ENCODE measurements at places on chromosomes 5 and 9.

DNA sequence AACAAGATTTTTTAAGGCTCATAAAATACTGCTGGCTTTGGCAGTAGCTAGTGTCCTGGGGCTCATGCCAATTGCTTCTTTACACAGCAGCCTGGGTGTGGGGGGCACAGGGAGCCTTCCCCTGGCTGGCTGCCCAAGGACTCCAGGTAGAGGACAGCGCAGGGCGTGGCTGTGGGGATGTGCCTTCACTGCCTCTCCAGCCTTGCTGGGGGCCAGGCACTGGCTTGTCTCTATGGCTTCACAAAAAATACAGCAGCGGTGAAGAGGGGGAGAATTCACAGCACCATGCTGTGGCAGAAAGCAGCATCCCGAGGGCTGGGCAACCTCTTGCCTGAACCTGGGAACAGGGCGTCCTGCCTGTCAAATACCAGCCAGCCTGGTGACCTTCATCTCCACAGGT is 57.4 kb downstream of the DAP start:
- DNase-seq: no peak

GRCh38 chr5:56964173-56964572 is 12.2 kb upstream of the MIER3 start:
- no peak for DNase-seq

GRCh38 chr9:38008168-38009034 is 60.6 kb downstream of the SHB start:
- no peak for DNase-seq

- DNase-seq: no peak
Measured at GRCh38 chr5:95866435-95867040, 44.0 kb upstream of the GLRX start.

DNA sequence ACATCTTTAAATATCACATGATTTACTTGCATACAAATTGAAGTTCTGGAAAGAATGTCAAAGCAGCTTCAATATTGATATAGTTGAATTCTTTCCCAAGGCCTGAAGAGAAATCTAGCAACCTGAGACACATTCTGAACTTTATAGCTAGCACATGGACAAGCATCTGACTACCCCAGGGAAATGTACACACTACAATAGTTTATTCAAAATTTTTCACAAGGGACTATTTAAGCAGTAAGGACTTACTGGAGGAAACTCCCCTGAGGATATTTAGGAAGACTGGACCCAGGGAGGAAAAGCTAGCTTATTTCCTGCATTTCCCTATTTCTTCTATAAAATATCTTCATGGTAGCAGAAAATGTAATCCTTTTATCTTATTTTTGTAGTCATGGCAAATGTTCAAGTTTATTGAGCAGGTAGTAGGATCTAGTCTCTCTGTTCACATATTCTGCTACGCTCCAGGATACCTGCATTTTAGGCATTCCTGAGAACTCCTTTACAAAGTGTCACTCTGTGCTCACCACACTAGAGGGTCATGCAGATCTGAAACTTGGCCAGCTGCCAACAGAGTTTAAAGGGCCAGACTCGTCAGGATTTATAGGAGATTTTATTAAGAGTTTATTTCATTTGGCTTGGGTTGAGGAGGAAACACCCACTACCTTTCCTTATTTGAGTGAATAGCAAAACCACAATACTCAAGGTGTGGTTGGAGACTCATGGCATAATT is 348.4 kb upstream of the FTMT start:
- DNase-seq: no peak

DNA sequence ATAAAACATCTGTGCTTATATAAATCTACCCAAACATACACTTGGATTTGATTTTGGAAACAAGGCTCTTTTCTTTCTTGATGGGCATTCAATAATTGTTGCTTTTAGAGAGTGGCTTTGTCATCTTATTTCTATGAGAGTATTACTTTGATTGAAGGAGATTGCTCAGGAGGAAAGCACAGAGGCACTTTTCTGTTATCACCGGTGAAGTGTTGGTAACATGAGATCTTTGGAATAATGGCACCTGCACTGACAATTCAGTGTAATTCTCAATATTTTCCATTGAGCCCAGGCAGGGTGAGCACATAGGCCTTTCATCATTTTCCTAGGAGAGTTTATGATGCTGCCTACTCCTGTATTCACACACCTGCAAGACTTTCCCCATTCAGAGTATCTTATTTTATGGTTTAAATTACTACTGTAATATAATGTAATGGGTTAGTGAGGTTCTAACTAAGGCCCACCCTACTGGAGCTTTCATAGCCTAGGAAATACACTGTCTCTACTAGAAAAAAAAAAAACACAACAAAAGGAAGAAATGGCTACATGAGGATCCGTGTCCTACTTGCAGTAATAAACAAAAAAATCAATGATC is 244.3 kb downstream of the DENND1A start:
- DNase-seq: no peak

- DNase-seq: no peak
Measured at GRCh38 chr5:131644822-131645221, 9.8 kb upstream of the RAPGEF6 start.

DNA sequence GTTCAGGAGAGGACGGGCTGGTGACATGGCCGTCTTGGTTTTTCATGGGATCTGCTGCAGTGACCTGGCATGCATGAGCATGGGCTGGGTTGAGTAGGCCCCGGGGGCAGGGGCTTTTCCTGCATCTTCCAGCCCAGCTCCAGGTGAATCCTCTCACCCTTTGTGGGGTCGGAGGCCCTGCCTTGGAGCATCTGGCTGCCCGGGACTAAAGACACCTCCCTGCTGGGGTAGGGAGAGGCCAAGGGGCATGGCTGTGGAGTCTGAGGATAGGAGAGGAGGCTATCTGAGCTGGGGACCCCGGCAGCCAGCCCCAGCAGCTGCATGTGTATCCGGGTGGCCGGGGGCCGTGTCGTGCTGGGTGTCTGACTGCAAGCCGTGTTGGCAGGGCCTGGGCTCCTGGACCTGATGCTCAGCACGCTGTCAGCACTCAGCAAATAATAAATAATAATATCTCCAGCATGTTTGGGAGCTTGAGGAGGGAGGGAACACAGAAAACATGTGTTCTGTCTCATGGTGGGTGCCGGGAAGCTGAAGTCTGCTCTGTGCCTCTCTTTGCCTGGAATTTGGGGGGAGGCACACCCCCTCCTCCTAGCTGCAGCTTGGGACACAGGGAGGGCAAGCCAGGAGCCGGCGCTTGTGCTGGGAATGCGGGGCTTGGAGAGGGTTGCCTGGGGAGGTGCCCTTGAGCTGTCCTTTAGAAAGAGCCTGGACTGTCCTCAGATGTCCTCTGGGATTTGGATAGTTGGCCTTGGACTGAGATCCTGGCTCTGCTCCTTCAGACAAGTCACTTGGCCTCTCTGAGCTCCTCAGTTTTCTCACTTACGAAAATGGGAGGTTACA is 28.4 kb upstream of the PITX1 start:
- DNase-seq: no peak

- no peak for DNase-seq
Measured at GRCh38 chr5:32471784-32472183, 27.2 kb upstream of the ZFR start.

GRCh38 chr9:134065612-134066419 is 2.0 kb downstream of the BRD3 start:
- peak; percentile 19 for DNase-seq

DNA sequence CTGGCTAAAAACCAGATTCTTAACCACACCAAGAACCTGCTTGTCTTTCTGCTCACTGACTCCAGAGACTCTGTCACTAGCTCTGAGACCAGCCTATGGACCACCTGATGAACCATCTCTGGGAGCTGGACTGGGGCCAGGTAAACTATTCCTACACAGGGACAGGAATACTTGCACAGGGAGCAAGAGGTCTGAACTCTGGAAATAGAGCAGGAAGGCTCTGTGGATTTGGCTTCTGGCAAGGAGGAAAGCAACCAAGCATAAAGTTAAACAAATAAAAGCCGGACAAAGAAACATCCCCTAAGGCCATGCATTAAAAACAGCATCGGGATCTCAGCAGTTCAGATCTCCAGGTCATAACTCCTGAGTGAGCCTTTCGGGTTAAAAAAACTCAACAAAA is 5.6 kb upstream of the SPARC start:
- no peak for DNase-seq

- no peak for DNase-seq
Measured at GRCh38 chr9:96720435-96720834, 57.5 kb downstream of the ZNF510 start.

DNA sequence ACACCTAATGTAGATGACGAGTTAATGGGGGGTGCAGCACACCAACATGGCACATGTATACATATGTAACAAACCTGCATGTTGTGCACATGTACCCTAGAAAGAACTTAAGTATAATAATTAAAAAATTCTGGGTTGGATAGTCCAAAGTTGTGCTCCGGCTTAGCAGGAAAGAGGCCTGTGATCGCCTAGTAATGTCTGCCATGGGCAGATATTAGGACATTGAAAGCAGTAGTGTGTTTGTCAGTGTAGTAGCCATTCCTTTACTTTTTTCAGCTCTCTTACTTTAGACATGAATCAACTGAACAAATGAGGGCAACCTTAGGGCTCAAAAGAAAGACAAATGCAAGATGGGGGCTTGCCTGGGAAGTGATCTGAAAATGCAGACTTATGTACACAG is 58.9 kb downstream of the PPARGC1B start:
- DNase-seq: no peak

GRCh38 chr9:123928533-123929176 is 1.3 kb downstream of the DENND1A start:
- no peak for DNase-seq

GRCh38 chr5:17964067-17964466 is 329.8 kb downstream of the TAF11L14 start:
- no peak for DNase-seq

- DNase-seq: no peak
Measured at GRCh38 chr9:119273984-119274665, 95.1 kb downstream of the BRINP1 start.

- no peak for DNase-seq
Measured at GRCh38 chr5:143119291-143119769, 284.2 kb downstream of the NR3C1 start.

All from stimulated activated CD8-positive, alpha-beta memory T cell treated with anti-CD3 and anti-CD28 coated beads, Interleukin-4, amount 100 ng/mL, for 1 hour (primary cell).